ENCODE measurements at places on chromosomes 5 and 9.

GRCh38 chr9:21708260-21708711, 94.2 kb upstream of the MTAP start:
- DNase-seq = no peak

GRCh38 chr9:109771087-109771486, 8.9 kb upstream of the PALM2AKAP2 start:
- no peak for DNase-seq

- DNase-seq = no peak
Measured at GRCh38 chr5:112355058-112355685, 63.9 kb downstream of the EPB41L4A start.

- DNase-seq = no peak
Measured at GRCh38 chr9:38347946-38348345, 44.6 kb upstream of the ALDH1B1 start.

DNA sequence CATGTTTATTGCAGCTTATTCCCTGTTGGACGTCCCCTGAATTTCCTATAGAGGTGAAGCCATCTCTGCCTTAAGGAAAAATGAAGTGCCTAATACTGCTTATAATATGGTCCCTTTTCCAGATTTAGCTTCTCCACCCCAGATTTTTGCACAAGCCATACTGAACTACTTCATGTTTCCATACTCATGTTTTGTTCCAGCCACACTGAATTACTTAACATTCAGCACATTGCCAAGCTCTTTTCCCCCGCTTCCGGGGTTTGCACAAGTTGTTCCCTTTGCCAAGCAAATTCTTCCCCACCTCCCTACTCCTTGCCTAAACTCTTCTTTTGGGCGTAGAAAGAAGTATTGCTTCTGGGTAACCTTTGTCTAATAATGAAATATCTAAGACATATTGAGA, 1.7 kb upstream of the CNTRL start:
- peak; percentile 90 for DNase-seq

DNA sequence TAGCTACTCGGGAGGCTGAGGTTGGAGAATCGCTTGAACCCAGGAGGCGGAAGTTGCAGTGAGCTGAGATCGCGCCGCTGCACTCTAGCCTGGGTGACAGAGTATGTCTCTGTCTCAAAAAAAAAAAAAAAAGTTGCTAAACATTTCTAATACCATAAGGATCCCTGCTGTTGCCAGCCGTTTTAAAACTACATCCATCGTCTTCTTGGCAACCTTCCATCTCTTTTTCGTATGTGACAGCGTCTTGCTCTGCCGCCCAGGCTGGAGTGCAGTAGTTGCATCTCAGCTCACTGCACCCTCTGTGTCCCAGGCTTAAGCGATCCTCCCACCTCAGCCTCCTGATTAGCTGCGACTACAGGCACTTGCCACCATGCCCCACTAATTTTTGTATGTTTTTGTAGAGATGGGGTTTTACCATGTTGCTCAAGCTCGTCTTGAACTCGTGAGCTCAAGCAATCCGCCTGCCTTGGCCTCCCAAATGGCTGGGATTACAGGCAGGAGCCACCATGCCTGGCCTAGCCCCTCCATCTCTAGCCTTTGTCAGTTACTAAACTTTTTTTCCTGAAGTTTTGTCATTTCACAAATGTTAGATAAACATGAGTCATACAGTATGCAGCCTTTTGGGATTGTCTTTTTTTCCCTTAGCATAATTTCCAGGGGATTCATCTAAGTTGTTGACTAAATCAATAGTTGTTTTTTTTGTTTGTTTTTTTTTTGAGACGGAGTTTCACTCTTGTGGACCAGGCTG, 13.5 kb downstream of the NSD1 start:
- DNase-seq = no peak

- DNase-seq = no peak
Measured at GRCh38 chr9:28407351-28407750, 834.1 kb upstream of the C9orf72 start.

DNA sequence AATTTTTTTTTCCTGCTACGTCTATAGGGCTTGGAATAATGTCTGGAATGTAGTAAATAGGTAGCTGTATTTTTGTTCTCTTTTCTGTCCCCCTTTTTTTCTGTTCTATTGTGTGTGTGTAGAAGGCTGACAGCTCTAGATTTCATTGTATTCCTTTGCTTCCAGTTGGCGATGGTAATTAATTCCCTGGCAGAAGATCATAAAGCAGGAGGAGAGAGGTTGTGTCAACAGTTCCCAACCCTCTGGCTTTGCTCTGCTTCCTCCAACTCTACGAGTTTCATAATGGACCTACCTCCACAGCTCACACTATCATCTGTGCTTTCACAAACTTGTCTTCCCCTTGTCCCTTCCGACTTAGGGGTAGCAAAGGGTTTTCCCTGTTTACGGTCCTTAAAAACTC, 117.9 kb upstream of the CDH18 start:
- no peak for DNase-seq

DNA sequence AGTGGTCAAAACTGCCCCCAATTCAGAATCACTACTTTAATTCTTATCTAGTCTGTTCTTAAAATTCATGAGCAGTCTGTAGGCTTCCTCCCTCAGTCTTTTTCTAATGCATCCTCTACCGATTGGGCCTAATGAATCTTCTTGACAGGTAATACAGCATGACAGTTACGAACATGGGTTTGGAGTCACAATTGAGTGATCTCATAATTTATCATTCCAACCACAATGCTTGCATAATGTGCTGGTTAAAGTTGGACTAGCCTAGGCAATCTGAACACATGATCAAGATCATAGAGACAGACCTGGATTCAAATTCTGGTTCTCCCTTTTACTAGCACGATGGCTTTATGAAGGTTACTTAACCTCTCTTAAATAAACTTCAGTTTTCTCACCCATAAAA, 33.1 kb upstream of the SETD9 start:
- no peak for DNase-seq

DNA sequence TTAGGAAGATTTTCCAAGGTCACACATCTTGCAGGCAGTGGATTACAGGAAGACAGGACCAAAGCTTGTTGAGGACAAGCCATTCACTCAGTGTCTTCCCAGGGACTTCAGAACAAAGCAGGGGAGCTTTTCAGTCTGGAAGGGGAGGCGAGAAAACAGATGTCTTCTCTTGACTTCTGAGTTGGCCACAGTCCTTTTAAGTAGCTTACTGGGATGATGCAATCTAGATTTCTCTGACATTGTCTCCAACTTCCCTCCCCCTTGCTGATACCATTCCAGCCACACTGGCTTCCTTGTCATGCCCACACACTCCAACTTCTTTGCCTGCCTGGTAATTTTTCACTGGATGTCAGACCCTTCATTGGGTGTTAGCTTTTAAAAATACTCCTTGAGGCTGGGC, 174.2 kb upstream of the TBC1D2 start:
- DNase-seq = no peak

DNA sequence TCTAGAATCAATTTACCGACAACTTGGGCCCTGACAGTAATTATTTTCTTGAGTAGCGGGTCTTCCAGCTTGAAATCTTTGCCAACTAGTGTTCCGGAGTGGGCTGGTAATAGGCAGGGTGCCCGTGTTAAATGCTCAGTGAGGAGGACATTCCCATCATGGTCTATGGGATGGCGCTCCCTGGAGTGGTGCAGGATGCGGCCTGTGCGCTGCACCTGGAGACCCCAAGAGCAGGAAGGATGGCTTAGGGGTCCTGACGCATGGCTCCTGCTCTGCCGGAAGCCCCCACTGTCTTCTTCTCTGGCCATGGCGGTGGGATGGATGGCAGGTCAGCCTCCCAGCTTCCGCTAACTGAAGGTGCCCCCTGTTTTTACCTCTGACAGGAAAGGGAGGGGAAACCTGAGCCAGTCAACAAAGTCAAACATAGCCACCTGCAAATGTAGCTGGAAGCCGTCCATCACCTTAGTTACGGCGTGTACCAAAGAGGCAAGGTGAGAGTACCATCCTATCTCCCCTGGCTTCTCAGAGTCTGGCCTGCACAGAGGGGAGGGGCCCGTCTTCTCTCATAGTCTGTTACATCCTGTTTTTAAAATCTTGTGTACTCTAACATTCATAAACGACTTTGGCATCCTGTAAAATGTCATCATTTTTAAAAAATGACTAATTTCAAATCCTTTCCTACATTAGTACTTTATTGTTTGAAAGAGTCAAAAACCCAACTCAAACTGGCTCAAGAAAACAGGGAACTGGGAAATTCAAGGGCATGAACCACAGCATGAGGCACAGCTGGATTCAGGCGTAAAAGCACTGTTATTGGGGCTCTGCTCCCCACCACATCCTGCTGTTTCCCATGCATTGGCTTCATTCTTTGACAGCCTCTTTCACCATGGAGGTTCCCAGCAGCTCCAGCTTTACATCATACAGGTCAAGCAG, 28.5 kb upstream of the UNC5A start:
- DNase-seq = no peak

- DNase-seq = no peak
Measured at GRCh38 chr5:150195736-150196485, 6.0 kb downstream of the SLC6A7 start.

GRCh38 chr9:96340707-96341106, 38.7 kb upstream of the HSD17B3 start:
- no peak for DNase-seq

DNA sequence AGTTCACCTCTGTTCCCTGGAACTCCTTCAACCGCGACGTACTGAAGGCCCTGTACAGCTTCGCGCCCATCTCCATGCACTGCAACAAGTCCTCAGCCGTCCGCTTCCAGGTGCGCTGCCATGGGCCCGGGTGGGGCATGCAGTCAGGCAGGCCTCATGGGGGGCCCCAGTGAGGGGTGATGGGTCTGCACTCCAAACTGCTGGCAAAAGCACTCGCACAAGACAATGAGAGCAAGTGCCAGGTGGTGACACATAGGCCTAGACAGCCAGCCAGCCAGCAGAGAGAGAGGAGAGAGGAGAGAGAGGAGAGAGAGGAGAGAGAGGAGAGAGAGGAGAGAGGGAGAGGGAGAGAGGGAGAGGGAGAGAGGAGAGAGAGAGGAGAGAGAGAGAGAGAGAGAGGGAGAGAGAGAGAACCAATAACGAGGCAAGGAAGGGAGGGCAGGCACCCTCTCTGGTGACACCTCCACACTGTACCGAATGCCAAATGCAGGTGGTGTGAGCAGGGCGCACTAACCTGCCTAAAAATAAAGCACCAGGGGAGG, 21.0 kb downstream of the DBH start:
- no peak for DNase-seq

DNA sequence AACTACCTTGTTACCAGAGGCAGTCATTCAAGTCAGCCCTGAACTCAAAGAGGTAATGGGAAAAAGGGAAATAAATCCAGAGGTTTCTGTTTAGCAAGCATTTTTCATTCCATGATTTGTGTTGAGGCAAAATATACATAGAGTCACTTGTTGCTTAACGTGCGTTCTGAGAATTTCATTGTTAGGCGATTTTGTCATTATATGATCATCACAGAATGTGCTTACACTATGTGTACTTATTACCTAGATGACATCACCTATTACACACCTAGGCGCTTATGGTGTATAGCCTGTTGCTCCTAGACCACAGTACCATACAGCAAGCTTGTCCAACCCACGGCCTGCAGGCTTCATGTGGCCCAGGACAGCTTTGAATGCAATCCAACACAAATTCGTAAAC, 36.2 kb downstream of the NUP214 start:
- DNase-seq = no peak

DNA sequence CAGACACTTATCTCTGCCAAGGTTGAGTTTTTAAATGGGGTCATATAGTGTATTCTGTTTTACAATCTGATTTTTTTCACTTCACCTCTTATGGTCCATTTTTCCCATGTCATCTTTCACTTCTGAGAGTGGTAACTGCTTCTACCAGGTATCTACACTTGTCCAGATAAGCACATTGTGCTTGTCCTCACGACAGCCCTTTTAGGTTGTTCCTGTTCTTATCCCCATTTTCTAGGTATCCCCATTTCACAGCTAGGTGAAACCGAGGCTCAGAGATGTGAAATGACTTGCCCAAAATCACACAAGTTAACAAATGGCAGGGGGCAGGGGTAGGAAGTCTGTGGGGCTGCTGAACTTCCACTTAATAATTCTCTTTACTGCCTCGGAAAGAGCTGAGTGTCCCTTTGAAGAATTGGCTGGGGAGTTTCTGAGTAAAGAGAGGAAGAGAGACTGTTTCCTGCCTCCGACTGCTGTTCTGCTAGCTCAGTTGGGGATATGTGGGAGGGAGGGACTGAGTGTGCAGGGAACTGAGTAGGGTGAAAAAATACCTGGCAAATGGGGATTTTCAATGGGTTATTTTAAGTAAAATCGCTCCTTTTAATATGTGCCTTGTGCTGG, 255.4 kb downstream of the GRIA1 start:
- no peak for DNase-seq

- DNase-seq = no peak
Measured at GRCh38 chr5:110757118-110757729, 18.4 kb downstream of the SLC25A46 start.

DNA sequence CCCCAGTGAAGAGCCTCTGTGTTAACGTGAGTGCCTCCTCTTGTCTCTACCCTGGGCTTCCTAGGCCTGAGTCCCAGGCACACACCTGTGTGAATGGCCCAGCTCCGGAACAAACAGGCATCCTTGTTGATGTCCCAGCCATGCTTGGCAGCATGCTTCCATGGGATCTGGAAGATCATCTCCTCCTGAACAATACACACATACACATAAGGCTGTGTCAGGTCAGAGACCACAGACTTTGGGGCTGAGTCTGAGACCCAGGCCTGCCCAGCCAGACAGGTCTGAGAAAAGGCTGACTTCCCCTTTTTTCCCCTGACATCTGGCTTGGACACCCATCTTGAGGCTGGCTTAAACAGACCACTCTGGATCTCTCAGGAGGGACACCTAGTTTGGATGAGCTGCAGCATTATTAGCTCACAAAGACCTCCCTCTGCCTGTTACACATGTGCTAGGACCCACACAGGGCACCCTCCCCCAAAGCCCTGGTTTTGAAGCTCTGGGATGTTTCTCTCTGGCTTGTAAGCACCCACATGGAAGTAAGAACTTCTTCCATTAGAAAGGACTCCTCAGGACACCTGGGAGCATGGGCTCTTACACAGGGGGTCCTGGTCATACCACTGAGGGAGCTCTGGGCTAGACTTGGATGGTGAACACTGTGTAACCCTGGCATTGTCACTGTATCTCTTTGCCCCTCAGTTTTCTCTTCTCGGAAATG, 2.6 kb downstream of the IRF1 start:
- DNase-seq = peak; percentile 17

GRCh38 chr9:136762915-136763648, 1.2 kb downstream of the LCN15 start:
- peak; percentile 58 for DNase-seq

DNA sequence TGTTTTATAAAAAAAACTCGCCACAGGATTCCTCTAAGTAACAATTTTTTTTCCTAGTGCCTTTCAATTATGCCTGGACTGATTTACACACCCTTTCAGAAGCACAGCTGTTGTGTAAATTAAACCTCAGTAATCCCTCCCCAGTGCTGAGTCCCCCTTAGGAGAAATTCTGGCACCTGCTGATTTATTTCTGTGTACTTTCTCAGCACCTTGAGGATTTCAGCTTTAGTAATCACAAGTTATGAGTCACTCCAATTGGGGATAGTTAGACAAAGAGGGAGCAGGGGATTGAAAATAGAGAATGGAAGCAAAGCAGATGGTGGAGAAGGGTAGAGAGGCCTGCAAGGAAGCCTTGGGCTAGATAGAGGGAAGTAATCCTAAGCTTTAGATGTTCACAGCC, 171.7 kb downstream of the TTLL11 start:
- DNase-seq = no peak

GRCh38 chr9:129289883-129290282, 111.8 kb upstream of the IER5L start:
- no peak for DNase-seq

GRCh38 chr9:89786655-89787054, 181.8 kb downstream of the GADD45G start:
- DNase-seq = peak; percentile 79

- no peak for DNase-seq
Measured at GRCh38 chr5:151028717-151029116, 8.3 kb downstream of the GPX3 start.

GRCh38 chr5:158364367-158364766, 505.4 kb upstream of the CLINT1 start:
- no peak for DNase-seq

All from femur (tissue), 1 donor.